HCT116 (cell line): ENCODE measurements at places on chromosomes 1 and 21. TPM values are rescaled to one million over a fixed set of nuclear protein-coding genes. Genes with fewer than 3 reads are reported as not detected.

- no peak overlapping the region for H3K27ac ChIP-seq
- H3K4me1 ChIP-seq: peaks cover 10% of the 10 kb centered on the region
- DNase-seq: no peak
- no peaks in the 10 kb centered on the region for H3K27me3 ChIP-seq
- H3K36me3 ChIP-seq: no peaks in the 10 kb centered on the region
- H3K4me3 ChIP-seq: no peak overlapping the region
Measured at GRCh38 chr1:117654493-117655219, 48.8 kb downstream of the TENT5C start.

GRCh38 chr1:157404614-157405013, 147.7 kb downstream of the FCRL5 start:
- H3K36me3 ChIP-seq: no peaks in the 10 kb centered on the region
- H3K27ac ChIP-seq: no peak overlapping the region
- no peaks in the 10 kb centered on the region for H3K4me1 ChIP-seq
- no peak overlapping the region for H3K4me3 ChIP-seq

DNA sequence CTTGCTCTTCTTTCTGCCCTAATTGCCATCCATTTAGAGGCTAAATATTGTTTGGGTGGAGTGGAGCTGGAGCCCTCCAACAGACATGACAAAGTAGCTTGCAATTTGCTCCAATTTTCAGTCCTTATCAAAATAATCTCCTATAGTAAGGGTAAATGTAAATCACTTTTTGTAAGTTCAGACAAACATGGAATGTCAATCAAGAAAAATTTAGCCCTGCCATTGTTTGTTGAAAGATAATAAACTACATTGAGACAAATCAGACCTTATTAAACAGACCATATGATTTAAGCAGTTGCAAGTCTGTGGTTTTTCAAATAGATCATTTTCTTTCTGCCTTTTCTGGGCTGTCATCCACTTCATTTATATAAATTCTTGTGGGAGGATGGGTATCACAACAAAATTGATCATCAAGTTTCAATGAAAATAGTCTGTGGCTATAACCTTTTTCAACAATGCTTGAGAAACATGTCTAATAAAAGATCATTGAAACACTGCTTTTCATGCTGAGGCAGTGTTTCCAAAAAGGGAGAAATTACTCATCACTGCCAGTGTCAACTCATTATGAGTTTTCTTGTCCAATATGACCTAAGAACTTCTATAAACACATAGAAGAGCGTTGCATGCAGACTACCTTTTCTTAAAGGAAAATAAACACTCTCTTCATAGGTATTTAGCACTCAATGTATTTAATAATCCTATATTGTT, 1152.0 kb upstream of the B3GALT2 start:
- no peaks in the 10 kb centered on the region for H3K27me3 ChIP-seq
- H3K4me1 ChIP-seq: no peaks in the 10 kb centered on the region
- no peaks in the 10 kb centered on the region for H3K36me3 ChIP-seq
- H3K4me3 ChIP-seq: no peak overlapping the region
- no peak overlapping the region for H3K27ac ChIP-seq

DNA sequence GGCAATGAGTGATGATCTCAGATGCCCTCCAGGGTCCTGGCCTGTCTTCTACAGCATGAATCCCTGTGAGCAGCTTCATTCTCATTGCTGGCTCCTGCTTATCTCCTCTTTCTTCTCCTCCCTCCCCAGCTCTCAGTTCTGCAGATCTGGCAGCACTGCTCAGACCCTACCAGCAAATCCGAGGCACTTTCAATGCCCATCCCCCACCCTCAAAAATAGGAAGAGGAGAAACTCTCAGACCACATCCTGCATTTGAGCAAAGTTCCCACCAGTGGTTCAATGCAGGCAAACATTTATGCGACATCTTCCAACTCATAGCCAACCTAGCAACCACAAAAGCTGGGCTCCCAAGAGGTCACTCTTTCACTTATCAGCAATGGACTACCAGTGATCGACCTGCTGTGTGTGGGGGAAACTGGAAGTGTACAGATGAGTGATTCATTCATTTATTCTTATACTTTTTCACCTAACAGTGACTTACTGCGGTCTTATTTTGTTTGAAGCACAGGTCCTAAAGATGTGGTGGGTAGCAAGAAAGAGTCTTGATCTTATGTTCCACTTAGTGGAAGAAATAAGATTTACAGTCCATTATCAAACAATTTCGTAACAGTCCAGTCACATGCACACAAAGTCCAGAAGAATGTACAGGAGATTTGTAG, 5.8 kb upstream of the CHI3L2 start:
- H3K27ac ChIP-seq: no peak overlapping the region
- no peak overlapping the region for H3K4me3 ChIP-seq
- H3K4me1 ChIP-seq: peaks cover 3% of the 10 kb centered on the region; the same call in 1 of the 2 replicates
- H3K36me3 ChIP-seq: no peaks in the 10 kb centered on the region
- no peaks in the 10 kb centered on the region for H3K27me3 ChIP-seq
- DNase-seq: no peak

DNA sequence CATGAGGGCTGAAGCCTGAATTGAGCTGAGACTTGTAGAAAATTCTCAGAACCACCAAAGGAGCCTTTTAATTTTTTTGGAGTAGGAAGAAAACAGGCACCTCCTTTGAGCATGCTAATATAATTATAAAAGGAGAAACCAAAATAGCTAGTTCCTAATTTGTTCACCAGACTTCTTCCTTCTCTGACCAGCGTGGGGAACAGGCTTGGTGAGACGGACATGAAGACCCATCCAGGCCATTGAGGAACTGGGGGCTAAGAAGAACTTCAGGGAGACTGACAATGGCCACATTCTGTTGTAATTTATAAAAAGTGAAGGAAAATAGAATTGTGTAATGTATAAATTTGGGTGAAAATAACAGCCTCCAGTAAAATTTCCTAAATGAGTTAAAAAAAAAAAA, 62.6 kb downstream of the MAN1C1 start:
- no peaks in the 10 kb centered on the region for H3K4me1 ChIP-seq
- no peak overlapping the region for H3K4me3 ChIP-seq
- peaks cover 32% of the 10 kb centered on the region for H3K27me3 ChIP-seq
- no peak overlapping the region for H3K27ac ChIP-seq
- no peaks in the 10 kb centered on the region for H3K36me3 ChIP-seq

- DNase-seq: no peak
- no peaks in the 10 kb centered on the region for H3K27me3 ChIP-seq
- no peaks in the 10 kb centered on the region for H3K36me3 ChIP-seq
- no peak overlapping the region for H3K27ac ChIP-seq
Measured at GRCh38 chr1:151134396-151134795, 12.0 kb downstream of the SEMA6C start.

- DNase-seq: no peak
- no peak overlapping the region for H3K4me3 ChIP-seq
- no peaks in the 10 kb centered on the region; the same call in 1 of the 2 replicates for H3K4me1 ChIP-seq
- no peak overlapping the region for H3K27ac ChIP-seq
Measured at GRCh38 chr1:99978218-99978617, 8.4 kb downstream of the SLC35A3 start.

DNA sequence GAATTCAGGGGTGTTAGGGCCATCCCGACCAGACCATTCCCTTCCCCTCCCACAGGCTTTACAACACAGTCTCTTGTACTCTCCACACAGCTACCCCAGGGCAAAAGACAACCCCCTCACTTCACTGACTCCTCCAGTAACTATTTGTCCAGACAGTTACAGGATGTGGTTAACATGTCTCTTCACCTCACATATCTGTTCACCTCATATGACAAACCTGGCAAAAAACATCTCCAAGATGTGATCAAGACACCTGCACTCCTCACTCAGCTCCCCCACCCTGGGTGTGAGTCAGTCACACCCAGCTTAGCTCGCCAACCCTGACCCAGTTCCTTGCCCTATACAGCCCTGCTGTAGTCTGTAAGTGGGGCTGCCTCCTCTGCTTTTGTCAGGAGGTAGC, 490.5 kb upstream of the CHRM3 start:
- no peak overlapping the region for H3K27ac ChIP-seq
- no peak overlapping the region for H3K4me3 ChIP-seq
- no peaks in the 10 kb centered on the region for H3K4me1 ChIP-seq
- H3K27me3 ChIP-seq: no peaks in the 10 kb centered on the region

- peaks cover 33% of the 10 kb centered on the region for H3K4me1 ChIP-seq
- no peak overlapping the region for H3K4me3 ChIP-seq
- no peaks in the 10 kb centered on the region for H3K36me3 ChIP-seq
- DNase-seq: no peak
- H3K27me3 ChIP-seq: no peaks in the 10 kb centered on the region
Measured at GRCh38 chr1:179021873-179022272, 3.8 kb upstream of the FAM20B start.

DNA sequence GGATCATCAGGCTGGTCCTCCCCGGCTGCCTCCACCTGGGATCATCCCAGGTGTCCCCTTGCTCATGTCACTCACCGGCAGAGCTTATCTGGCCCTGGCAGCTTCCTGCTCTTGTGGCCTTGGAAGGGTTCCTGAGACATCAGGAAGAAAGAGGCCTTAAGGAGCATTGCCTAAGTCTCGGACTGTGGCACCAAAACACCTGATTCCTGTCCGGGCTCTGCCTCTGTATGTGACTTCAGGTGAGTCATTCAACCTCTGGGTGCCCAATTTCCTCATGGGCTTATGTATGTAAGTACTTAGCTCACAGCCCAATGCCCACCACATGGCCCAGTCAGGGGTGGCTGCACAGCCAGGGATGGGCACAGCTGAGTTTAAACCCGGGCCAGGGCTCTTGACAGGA, 255.9 kb upstream of the VAMP3 start:
- no peaks in the 10 kb centered on the region for H3K36me3 ChIP-seq
- no peak overlapping the region for H3K4me3 ChIP-seq
- no peak overlapping the region for H3K27ac ChIP-seq
- peaks cover 10% of the 10 kb centered on the region; the same call in 1 of the 2 replicates for H3K27me3 ChIP-seq
- H3K4me1 ChIP-seq: no peaks in the 10 kb centered on the region

DNA sequence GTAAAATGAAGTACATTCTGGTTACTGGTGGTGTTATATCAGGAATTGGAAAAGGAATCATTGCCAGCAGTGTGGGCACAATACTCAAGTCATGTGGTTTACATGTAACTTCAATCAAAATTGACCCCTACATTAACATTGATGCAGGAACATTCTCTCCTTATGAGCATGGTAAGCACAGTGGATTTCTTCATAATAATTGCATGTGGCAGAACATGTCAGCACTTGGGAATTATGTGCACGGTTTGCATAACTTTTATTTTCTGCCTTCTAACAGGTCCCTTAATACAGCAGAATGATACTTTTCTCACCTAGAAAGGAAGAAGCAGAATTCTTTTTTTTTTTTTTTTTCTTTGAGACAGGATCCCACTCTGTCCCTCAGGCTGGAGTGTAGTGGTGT, 3.8 kb downstream of the CTPS1 start:
- H3K27ac ChIP-seq: no peak overlapping the region
- peaks cover 56% of the 10 kb centered on the region for H3K36me3 ChIP-seq
- no peak for DNase-seq
- peaks cover 7% of the 10 kb centered on the region; the same call in 1 of the 2 replicates for H3K4me1 ChIP-seq
- H3K27me3 ChIP-seq: no peaks in the 10 kb centered on the region
- H3K4me3 ChIP-seq: no peak overlapping the region

- H3K4me3 ChIP-seq: peak overlapping the region; percentile 14
- H3K27me3 ChIP-seq: no peaks in the 10 kb centered on the region
- DNase-seq: peak; percentile 64
- peaks cover 24% of the 10 kb centered on the region for H3K4me1 ChIP-seq
- H3K27ac ChIP-seq: peak overlapping the region; percentile 57
Measured at GRCh38 chr1:21261551-21262292, 28.5 kb downstream of the ECE1 start.

- peaks cover 36% of the 10 kb centered on the region; the same call in 1 of the 2 replicates for H3K36me3 ChIP-seq
- DNase-seq: no peak
- peak overlapping the region; percentile 88 for H3K4me3 ChIP-seq
- peaks cover 7% of the 10 kb centered on the region; the same call in 1 of the 2 replicates for H3K4me1 ChIP-seq
- peak overlapping the region; percentile 74 for H3K27ac ChIP-seq
- no peaks in the 10 kb centered on the region for H3K27me3 ChIP-seq
Measured at GRCh38 chr1:84479998-84480397, 932 bp downstream of the RPF1 start.

DNA sequence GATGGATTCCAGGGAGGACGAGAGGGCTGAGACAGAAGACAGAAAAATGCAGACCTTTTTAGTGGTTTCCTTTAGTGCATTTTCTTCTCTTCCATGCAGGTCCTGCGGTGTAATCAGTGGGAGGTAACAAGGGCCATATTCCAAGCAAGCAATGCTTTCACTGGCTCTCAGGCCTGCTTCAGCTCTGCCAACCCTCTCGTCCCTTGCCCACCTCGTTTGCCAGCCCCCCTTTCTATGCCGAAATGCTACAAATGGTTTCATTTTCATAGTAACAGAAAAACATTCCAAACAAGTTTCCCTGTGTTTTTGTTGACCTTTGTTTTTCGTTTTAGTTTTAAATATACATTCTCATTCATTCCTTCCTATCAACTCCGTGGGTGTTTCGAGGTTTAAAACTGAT, 443.1 kb downstream of the TTLL7 start:
- no peaks in the 10 kb centered on the region for H3K36me3 ChIP-seq
- no peaks in the 10 kb centered on the region for H3K27me3 ChIP-seq
- H3K4me1 ChIP-seq: no peaks in the 10 kb centered on the region
- H3K27ac ChIP-seq: no peak overlapping the region

DNA sequence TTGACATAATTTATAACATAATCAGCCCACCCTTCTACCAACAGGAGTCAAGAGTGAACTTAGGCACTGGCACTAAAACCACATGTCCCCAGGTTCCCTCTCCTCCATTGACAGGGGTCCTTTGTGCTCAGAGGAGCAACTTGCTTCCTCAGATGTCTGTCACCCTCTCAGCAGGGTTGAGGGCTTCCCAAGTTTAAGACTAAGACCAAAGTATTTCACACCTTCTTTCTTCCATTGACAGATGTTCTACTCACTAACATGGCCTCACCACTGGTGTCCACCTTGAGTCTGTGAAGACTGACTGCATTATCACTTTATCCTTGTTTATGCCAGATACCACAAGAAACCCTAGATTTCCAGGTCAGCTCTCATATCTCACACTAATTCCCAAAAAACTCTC, 56.5 kb downstream of the CCDC18 start:
- no peak overlapping the region for H3K27ac ChIP-seq
- no peaks in the 10 kb centered on the region for H3K27me3 ChIP-seq
- no peak for DNase-seq
- no peak overlapping the region for H3K4me3 ChIP-seq
- peaks cover 8% of the 10 kb centered on the region; the same call in 1 of the 2 replicates for H3K36me3 ChIP-seq
- no peaks in the 10 kb centered on the region for H3K4me1 ChIP-seq

- no peak for DNase-seq
- no peak overlapping the region for H3K4me3 ChIP-seq
- H3K36me3 ChIP-seq: no peaks in the 10 kb centered on the region
- no peak overlapping the region for H3K27ac ChIP-seq
- H3K27me3 ChIP-seq: peaks cover 13% of the 10 kb centered on the region; the same call in 1 of the 2 replicates
Measured at GRCh38 chr1:210741564-210741963, 392.4 kb downstream of the KCNH1 start.

DNA sequence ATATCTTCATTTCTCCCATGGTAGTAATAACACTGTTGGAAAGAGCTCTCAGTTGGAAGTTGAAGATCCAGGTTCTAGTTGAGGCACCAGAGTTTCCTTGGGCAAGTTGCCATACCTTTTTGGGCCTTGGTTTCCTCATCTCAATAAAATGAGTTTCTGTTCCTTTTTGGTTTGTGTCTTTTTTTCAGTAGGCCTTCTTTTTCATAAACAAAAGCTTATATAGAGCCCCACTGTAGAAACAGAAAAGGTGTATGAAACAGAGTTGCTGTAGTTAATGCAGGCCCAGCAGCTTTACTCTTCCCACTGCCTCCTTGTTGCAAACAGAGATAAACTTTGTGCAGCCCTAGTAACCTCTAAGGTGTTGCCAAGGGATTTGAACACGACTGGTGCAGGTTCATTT, 41.7 kb downstream of the WNT4 start:
- no peak for DNase-seq
- peaks cover 11% of the 10 kb centered on the region for H3K36me3 ChIP-seq
- no peaks in the 10 kb centered on the region for H3K4me1 ChIP-seq
- no peaks in the 10 kb centered on the region for H3K27me3 ChIP-seq
- H3K27ac ChIP-seq: no peak overlapping the region

Gene BRINP3
- not detected for total RNA-seq

Gene PTPRC
- total RNA-seq: 1.2 TPM

Gene LAMB3
- total RNA-seq: 70.2 TPM

Gene OR2G6
- not detected for total RNA-seq

Gene IL24
- not detected for total RNA-seq

Gene SRSF10
- 142 TPM for total RNA-seq

Gene TRIM17
- not detected for total RNA-seq
